AG09319 (cell line): ENCODE measurements at places on chromosomes 12 and 14.

- no peak for DNase-seq
These were observed 1.1 kb upstream of the TM9SF1 start for GRCh38 chr14:24196071-24197055.

DNA sequence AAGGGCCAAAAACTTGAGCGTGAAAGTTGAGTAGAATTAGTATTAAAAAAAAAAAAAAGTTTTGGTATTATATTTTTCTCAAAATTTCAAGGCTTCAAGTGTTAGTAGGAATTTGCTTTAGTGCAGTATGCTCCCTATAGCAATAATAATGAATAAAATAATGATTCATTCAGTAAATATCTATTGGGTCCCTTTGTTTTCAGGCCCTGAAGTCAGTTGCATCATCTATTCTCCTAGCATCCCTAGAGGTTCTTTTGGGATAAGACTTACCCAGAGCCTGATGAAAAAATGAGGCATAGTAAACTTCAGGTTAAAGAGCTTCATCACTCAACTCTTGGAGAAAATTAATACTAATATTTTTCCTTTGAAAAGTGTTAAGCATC lies 1.1 kb downstream of the KMT5A start:
- DNase-seq: no peak

GRCh38 chr14:57831981-57832380 lies 33.9 kb downstream of the SLC35F4 start:
- no peak for DNase-seq

GRCh38 chr12:88325816-88326189 lies 183.7 kb downstream of the TMTC3 start:
- DNase-seq: peak; percentile 29
